ENCODE measurements at places on chromosomes 2 and 18.
A peak's percentile ranks its signal among the peaks of the same experiment; 100 is the strongest.

- DNase-seq = no peak
Measured at GRCh38 chr2:126831234-126832005, 67.3 kb upstream of the TEX51 start.

DNA sequence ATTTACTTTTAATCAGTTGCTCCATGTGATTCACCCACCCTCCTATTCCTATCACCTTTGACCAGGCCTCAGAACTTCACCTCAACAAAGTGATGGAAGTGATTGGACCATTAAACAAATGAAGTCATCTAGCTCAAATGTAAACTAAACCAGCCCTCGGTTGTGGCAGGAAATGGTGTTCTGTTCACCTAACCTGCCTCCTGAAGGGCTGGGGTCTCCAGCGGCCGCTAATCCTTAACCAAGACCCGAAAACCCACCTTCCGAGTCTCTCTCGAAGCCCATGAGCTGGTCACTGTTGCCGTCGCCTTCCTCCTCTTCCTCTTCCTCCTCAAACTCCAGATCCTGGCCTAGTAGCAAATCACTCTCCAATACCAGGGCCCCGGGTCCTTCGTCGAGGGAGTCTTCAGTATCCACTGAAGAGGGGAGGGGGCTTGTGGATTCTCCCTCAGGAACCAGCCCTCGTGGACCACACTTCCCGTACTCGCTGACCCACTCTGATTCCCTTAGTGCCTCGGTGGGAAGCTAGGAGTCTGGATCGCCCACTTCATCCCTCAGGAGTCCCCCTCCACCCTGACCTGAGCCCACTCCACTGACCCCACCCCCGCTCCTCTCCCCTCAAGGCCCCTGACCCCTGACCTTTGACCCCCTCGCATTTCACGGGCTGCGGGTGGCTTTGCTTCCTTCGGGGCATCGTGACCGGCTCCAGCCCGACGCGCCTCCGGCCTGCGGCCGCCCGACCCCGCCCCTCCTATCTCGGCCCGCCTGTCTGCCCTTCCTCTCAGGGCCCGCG lies 503 bp downstream of the ZNF513 start:
- peak; percentile 8 for DNase-seq

DNA sequence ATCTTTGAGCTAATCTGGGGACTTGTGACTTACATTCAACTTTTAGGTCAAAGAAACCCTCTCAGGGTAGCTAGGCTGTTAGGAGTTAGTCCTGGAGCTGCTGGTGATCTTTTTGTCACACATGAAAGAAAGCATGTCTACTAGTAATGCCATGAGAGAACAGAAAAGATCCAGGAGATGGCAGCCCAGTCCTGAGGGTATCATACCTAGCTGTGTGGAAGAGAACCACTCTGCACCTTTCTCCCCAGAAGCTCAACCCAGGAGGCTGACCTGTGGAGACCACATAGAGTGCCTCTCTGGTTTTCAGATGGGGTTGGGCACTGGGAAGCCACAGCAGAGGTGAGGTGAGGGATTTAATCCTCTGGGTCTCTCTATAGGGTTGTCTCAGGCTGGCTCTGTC lies 460.2 kb upstream of the UBE2E3 start:
- no peak for DNase-seq

- DNase-seq = no peak
Measured at GRCh38 chr18:9820719-9821118, 65.1 kb upstream of the TXNDC2 start.

GRCh38 chr2:69159986-69160385 lies 147.0 kb downstream of the ANTXR1 start:
- no peak for DNase-seq

DNA sequence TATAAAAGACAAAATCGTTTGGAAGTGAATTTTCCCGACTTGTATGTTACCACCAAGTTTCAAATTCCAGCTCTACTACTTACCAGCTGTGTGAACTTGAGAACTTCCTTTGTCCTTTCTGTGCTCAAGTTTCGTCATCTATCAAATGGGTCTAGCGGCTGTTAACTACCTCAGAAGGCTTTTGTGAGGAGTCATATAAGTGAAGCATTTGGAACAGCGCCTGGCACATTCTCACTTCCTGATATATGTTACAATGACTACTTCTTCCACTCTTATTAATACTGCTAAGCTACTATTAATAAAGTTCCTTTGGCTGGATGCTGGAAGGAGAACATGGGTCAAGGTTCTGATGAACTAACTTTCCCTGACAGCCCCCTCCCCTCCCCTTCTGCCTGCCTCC lies 104.5 kb downstream of the MEIS1 start:
- DNase-seq = no peak

DNA sequence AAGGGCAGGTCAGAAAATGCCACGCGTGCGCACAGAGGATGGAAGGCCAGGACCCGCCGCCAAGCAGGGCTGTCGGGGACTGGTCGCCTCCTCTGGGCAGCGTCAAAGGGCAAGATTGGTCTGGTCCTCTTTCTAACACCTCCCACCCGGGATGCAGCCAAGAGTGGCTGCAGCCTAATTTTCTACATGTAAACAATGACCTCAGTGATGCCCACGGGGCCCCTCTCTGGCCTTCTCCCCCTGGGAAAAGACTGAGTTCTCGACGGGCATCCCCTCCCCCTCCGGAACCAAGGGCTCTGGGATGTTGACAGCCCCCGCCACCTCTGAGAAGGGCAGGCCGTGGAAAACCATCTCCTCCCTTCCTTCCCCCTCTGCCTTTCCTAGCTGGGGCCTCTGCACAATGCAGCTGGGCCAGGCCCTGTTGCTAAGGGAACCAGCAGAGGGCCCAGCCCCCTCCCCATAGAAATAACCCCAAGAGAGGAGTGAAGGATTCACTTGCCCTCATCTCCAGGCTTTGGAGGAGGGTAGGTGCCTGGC lies 80.0 kb upstream of the ZNF532 start:
- no peak for DNase-seq

GRCh38 chr2:136207665-136208064 lies 89.7 kb upstream of the CXCR4 start:
- DNase-seq = no peak
